Retinal pigment epithelial cell (primary cell): ENCODE measurements at places on chromosomes 11 and 22.

DNA sequence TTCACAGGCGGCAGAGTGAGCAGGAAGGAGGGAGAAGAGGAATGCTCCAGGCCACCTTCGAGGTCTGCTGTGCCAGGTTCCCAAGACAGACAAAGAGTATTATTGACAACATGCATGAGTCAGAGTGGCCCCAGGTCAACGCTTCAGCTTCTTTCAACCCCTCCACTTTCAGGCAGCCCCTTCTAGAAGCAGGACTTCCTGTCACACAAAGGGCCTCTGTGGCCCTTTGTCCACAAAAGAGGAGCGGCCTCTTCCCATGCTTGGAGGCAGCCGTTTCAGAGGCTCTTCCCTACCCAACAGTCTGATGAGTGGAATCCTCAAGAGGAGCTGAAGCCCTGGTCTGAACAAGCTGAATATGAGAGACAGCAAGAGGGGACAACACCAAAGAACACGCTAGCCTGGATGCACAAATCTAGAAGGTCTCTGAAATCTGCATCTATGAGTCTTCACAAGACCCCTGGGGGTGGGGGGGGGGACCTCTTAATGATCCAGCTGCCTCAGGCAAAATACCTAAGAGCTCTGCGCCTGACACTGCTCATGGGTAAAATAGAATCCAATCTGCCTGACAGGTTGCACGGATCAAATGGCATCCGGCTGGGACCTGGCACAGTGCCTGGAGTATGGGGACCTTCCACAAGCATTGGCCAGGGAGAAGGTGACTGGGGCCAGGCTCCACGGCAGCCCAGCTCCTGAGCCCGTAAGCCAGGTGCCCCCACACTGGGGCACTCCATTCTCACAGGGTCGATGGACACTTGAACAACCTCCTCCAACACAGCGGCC lies 67.5 kb downstream of the PACSIN2 start:
- no peak for DNase-seq

GRCh38 chr22:41315586-41315985 lies 14.3 kb downstream of the ZC3H7B start:
- DNase-seq: no peak

GRCh38 chr11:61384271-61385242 lies 7.8 kb upstream of the TMEM216 start:
- no peak for DNase-seq

DNA sequence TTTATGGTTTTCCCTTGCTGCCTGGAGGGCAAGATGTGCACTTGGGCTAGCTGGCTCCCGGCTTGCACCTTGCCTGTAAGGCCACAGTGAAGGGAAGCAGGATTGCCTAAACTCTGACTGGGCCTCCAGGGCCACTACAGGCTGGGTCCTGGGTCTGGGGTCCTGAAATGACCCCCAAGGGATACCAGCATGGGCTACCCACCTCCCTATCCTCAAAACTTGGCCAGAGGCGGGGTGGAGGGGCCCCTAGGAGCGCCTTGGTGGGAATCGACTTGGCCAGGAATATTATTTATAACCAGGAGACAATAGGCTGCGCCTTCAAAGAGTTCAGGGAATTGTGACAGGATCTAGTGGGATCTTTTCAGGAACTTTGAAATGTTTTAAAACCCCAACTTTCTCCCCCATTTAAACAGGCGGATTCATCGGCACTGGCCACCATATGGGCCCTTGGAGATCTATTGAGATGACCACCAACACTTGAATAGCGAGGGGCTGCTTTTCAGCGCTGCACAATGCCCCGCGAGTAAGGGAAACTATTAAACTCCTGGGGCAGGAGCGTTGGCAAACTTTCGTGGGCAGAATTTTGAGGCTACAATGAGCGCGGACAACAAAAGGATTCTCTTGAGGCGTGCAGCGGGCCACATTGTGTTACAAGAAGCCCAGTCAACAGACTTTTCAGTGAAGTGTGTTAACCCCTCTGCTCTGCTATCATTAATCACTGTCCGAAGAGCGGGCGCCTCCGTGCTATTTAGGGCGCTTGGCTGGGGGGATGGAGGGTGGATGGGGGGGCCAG lies 15.2 kb downstream of the PAX6 start:
- no peak for DNase-seq

DNA sequence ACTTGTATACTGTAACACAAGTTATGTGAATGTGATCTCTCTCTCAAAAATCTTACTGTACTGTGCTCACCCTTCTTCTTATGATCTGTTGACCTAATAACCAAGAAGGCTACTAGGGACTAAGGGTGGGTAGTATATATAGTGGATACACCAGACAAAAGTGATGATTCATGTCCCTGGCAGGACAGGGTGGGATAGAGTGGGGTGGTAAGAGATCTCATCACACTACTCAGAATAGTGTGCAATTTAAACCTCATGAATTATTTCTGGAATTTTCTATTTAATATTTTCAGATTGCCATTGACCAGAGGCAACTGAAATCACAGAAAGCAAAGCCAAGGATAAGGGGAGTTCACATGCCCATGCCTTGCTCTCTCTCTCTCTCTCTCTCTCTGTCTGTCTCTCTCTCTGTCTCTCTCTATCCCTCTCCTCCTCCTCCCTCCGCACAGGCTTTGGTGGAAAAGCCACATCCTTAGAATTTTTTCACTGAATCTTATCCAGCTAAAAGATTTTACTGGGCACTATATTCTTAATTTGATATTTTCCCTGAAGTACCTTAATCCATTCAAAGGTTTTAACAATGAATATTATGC lies 12.0 kb upstream of the STK33 start:
- no peak for DNase-seq

GRCh38 chr11:65960824-65961266 lies 689 bp upstream of the SART1 start:
- DNase-seq: no peak

DNA sequence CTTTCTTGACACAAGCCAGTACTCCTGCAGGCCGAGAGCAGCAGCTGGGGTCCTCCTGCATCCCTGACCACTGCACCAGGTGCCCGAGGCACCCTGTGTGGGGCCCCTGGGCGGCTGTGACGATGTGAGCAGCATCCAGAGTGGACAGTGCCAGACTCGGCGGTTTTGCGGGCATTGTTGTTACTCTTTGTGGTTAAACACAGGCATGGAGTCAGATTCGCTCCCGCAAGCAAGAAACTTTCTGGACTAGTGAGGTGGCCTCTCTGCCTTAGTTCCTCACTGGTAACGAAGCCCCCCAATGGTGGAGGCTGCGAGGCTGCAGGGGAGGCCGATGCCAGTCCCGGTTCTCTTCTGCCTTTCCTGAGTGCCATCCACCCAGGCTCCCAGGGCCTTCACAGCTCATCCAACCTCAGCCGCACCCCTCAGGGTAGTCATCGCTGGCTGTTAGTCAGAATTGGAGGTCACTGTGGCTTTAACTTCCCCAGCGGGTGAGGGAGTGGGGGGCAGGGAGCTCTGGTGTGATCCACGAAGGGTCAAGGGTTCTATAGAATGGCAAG lies 3.7 kb upstream of the CLDN5 start:
- DNase-seq: no peak

DNA sequence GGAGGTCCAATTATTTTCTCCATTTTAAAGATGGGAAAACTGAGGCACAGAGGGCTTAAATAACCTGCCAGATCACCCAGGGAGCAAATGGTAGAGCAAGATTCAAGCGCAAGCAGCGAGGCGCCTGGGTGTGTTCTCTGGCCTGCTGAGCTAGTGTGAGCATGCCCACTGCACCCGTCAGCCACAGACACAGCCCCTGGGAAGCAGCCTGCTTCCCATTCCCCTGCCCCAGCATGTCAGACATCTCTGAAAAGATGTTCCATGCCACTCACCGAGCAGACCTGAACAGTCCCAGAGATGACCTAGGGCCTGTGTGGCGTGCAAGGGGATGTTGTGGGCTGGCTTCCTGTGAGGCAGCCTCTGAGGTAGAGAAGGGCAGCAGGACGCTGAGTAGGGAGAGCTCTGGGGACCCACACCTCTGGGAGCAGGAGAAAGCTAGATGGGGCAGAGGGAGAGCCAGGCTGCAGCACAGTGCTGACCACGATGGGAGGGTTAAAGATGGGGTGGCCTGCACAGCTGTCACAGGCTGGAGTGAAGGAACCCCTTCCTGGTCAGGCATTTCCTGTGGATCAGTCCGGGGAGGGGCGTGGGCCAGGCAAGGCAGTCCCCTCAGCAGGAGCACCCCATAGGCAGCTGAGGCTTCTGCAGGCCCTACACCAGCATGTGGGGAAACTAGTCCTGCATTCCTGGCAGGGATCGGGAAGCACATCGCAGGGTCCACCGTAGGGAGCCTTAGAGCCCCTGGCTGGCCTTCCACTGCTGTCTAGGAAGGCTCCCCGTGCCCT lies 101.4 kb downstream of the GALNT18 start:
- DNase-seq: no peak
